ENCODE measurements at places on chromosomes 1 and 21.

DNA sequence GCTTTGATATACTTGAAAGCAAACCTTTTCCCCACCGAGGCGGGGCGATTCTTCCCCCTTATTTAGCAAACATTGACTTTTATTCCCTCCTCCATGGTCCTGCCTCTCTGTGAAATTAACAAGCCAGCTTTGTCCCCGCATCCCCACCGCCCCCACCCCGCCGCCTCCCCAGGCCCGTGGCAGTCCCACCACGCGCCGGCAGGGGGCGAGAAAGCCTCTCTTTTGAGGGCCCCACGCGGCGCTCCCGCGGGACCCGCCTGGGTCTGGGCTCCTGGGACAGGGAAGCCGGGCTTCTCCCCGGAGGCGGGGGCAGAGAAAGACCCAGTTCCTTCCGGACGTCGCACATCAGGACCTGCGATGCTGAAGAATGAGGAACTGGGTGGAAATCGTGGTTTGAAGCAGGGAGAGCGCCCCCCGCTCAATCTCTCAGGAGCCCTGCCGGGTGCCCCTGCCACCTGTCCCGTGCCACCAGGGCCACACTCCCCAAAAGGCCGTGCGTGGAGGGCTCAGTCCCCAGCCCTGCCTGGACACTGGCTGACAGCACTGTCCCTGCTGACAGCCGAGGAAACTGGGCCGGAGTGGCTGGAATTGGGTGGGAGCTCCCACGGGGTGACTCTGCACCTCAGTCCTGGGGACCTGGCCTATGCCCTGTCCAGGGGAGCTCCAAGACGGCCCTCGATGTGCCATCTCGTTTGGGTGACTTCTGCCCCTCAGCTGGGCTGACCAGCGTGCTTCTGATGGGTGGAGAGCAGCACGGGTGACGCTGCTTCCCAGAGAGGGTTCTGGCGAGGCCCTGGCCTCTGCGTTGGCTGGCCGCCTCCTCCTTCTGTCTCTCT lies 8.6 kb upstream of the ACTRT2 start:
- peak; percentile 69 for DNase-seq

- DNase-seq = no peak
Measured at GRCh38 chr1:98962156-98962555, 42.5 kb downstream of the PLPPR5 start.

DNA sequence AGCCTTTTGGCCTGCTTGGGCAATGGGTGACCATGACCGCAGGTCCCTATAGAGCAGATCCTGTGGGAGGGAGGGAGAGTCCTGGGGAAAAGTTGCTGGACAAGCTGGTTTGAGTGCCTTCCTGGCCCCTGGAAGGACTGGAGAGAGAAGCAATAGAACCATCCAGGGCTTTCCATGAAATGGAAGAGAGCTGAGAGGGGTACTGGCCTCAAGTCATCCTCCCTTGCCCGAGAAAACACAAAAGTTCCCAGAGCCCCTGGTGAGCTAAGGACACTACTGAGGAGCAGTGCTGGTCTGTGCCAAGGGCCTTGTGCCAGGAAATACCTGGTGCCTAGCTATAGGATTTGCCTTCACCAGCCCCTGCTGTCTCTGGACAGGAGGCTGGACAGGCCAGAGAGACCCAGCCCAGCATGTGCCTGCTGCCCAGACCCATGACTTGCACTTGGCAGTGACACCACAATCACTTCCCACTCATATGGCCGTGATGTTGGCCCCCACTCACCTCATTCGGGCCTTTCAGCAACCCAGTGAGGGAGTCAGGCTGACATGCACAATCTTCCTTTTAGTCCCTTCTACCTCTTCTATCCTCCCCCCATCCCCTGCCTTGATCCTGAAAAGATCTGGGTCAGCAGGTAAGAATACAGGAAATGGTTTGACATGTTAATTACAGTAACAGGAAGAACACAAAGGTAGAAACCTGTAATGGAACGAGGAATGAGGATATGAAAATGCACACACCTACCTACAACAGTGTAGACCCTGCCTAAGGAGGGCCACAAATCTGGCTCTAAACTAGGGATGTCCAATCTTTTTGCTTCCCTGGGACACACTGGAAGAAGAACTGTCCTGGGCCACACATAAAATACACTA lies 7.0 kb downstream of the SH3BP5L start:
- DNase-seq = no peak

GRCh38 chr21:22297575-22297974 lies 1299.4 kb downstream of the NCAM2 start:
- DNase-seq = no peak

DNA sequence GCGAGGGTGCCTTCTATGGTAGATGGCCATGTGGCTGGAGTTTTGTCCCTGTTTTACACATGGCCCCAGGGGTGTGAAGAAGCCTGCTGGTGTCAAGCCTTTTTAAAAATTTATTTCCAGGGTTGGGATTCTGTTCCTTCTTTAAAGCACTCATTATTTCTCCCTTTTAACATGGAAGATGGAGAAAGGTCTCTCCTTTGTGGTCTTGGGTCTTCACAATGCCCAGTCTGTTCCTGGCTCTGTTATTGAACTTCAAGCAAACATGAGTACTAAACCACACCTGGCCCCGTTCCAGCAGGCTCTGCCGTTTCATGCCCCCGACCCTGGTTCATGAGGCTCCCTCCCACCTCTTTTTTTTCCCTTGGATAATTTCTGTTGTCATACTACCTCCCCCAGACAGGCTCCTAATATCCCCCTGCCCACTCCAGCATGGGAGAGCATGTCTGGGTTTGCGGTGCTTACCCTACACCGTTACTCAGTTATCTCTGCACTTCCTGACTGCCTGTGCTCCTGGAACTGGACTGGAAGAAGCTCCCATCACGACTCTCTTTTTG lies 121.2 kb upstream of the KIAA0040 start:
- DNase-seq = no peak

GRCh38 chr1:38210021-38210894 lies 163.7 kb upstream of the POU3F1 start:
- no peak for DNase-seq

DNA sequence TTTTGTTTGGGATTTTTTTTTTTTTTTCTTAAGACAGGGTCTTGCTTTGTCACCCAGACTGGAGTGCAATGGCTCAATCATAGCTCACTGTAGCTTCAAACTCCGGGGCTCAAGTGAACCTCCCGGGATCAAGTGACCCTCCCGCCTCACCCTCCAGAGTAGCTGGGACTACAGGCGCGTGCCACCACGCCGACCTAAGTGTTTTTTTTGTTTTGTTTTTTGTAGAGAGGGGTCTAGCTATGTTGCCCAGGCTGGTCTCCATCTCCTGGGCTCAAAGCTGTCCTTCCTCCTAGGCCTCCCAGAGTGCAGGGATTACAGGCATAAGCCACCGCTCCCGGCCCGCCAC lies 776 bp downstream of the HLCS start:
- DNase-seq = no peak

- DNase-seq = no peak
Measured at GRCh38 chr21:27693376-27693775, 726.5 kb upstream of the ADAMTS5 start.

GRCh38 chr1:202193614-202194327 lies at the start of gene LGR6:
Gene LGR6 (plus strand): TSS chr1:202193799. CDS start chr1:202193990, 191 bp downstream.
- DNase-seq = no peak

- DNase-seq = no peak
Measured at GRCh38 chr1:198619375-198620140, 19.3 kb upstream of the PTPRC start.
